ENCODE measurements at places on chromosomes 12 and 14. TPM values are rescaled to one million over a fixed set of nuclear protein-coding genes. Genes with fewer than 3 reads are reported as not detected.

The OR4Q3 gene
- not detected for total RNA-seq

- no peak for DNase-seq
Observed at GRCh38 chr12:19841451-19841850, 402.2 kb downstream of the AEBP2 start.

GRCh38 chr12:120687578-120688289 lies 785 bp downstream of the MLEC start:
- no peak for DNase-seq

DNA sequence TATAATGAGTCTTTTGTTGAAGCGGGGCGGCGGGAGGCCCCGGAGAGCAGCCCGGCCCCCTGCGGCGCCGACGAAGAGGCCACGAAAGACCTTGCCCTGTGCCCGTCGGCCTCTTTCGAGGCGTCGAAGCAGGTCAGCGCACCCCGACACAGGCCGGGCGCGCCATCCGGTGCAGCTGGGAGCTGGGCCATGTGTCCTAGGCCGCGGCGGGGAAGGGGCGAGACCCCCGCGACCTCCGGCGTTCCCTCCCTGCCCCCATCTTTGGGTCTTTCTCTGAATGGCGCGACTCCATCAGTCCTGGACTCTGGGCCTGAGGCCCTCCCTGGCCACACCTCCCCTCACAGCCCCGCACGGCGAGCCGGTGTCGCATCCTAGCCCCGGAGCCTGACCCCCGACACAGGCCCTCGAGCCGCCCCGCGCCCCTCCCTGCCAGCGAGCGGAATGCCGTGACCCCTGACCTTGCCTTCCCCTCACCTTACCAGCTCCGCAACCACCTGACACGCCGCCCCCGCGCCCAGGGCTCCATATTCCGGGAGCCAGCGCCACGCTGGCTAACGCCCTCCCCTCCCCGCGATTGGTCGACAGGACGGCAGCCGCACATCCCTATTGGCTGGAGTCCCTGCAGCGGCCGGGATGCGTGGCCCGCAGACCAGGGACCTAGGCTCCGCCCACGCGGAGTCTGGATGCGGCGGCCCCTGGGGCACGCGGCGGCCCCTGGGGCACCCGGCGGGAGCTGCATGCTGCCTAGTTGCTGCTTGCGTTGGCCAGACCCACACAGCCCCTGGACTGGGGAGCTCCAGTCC lies at the start of gene SLC11A2:
Gene SLC11A2, minus strand, starts transcription at position 549 of the 803 bp plus-strand sequence. CDS start 15,656 bp downstream, outside the sequence.
- peak; percentile 99 for DNase-seq

GRCh38 chr14:97878727-97879126 lies 1081.5 kb downstream of the VRK1 start:
- no peak for DNase-seq

- DNase-seq = no peak
Observed at GRCh38 chr14:61461808-61462275, 140.5 kb downstream of the PRKCH start.
